ENCODE measurements at places on chromosomes 7 and 10.
A peak's percentile ranks its signal among the peaks of the same experiment; 100 is the strongest.

GRCh38 chr10:52879091-52879807 is 106.7 kb upstream of the MBL2 start:
- no peaks in the 10 kb centered on the region for H3K36me3 ChIP-seq
- no peak for DNase-seq
- no peak overlapping the region for H3K27ac ChIP-seq
- H3K4me1 ChIP-seq: no peaks in the 10 kb centered on the region
- H3K4me3 ChIP-seq: no peak overlapping the region

- H3K4me3 ChIP-seq: no peak overlapping the region
- peaks cover 4% of the 10 kb centered on the region for H3K36me3 ChIP-seq
- no peak for DNase-seq
- peaks cover 23% of the 10 kb centered on the region for H3K4me1 ChIP-seq
- no peaks in the 10 kb centered on the region for H3K27me3 ChIP-seq
These were observed 829 bp upstream of the RPA3 start for GRCh38 chr7:7719236-7719635.

DNA sequence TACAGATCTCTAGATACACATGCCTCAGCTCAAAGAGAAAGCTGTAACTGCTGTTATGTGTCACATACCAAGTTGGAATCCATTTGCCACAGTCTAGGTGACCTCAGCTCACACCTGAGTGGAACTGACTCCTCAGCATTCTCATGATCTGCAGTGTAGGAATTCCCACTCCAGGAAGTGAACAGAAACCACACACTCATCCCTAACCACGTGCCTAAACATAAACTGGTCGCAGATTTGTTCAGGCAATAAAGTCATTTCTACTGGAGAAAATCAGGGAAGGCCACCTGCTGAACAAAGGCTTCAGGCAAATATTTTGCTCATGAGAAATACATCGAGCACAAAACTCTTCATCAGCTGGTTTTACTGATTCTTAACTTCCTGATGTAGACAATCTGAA is 23.0 kb upstream of the ZMYND11 start:
- DNase-seq: no peak
- peaks cover 14% of the 10 kb centered on the region for H3K36me3 ChIP-seq
- no peak overlapping the region for H3K4me3 ChIP-seq

- H3K36me3 ChIP-seq: no peaks in the 10 kb centered on the region
- H3K27me3 ChIP-seq: no peaks in the 10 kb centered on the region
- DNase-seq: no peak
These were observed 584.7 kb upstream of the SORCS1 start for GRCh38 chr10:107749235-107749634.

- H3K4me3 ChIP-seq: no peak overlapping the region
- DNase-seq: no peak
- H3K27ac ChIP-seq: no peak overlapping the region
- H3K4me1 ChIP-seq: no peaks in the 10 kb centered on the region
These were observed 18.6 kb upstream of the IFIT2 start for GRCh38 chr10:89283025-89283935.

DNA sequence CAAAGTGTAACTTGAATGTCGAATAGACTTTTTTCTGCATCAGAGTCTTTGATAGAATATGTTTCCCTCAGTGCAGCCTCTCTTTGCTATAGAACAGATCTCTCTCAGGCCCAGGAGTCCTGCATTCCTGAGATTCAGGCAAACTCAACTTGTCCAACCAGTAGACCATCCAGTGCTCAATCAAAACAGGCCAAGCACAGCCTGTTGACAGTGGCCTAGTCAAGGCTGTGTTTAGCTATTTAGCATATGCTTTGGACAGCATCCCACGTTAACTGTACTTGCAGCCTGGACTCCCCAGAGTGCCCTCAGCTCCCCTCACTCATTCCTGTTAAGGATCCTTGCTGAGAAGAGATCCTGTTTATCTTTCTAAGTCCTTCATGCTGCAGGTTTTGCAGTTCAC is 16.3 kb downstream of the OR6V1 start:
- H3K27ac ChIP-seq: no peak overlapping the region
- no peak overlapping the region for H3K4me3 ChIP-seq
- H3K27me3 ChIP-seq: peaks cover 15% of the 10 kb centered on the region
- H3K36me3 ChIP-seq: no peaks in the 10 kb centered on the region
- DNase-seq: no peak

- H3K27me3 ChIP-seq: no peaks in the 10 kb centered on the region
- DNase-seq: no peak
- no peak overlapping the region for H3K4me3 ChIP-seq
These were observed 18.1 kb upstream of the OIT3 start for GRCh38 chr10:72875250-72876055.

GRCh38 chr10:133190225-133190624 is 30.2 kb downstream of the KNDC1 start:
- no peak for DNase-seq
- H3K4me3 ChIP-seq: no peak overlapping the region
- no peak overlapping the region for H3K27ac ChIP-seq
- no peaks in the 10 kb centered on the region for H3K36me3 ChIP-seq

- peaks cover 50% of the 10 kb centered on the region for H3K4me1 ChIP-seq
- H3K4me3 ChIP-seq: peak overlapping the region; percentile 100
- H3K27ac ChIP-seq: peak overlapping the region; percentile 98
- H3K36me3 ChIP-seq: peaks cover 10% of the 10 kb centered on the region
- no peaks in the 10 kb centered on the region for H3K27me3 ChIP-seq
These were observed 1.2 kb upstream of the ABCF2 start for GRCh38 chr7:151228024-151228866.

- H3K27ac ChIP-seq: no peak overlapping the region
- peaks cover 12% of the 10 kb centered on the region for H3K27me3 ChIP-seq
- H3K4me3 ChIP-seq: no peak overlapping the region
- no peak for DNase-seq
These were observed 8.4 kb downstream of the BAMBI start for GRCh38 chr10:28685717-28686116.

DNA sequence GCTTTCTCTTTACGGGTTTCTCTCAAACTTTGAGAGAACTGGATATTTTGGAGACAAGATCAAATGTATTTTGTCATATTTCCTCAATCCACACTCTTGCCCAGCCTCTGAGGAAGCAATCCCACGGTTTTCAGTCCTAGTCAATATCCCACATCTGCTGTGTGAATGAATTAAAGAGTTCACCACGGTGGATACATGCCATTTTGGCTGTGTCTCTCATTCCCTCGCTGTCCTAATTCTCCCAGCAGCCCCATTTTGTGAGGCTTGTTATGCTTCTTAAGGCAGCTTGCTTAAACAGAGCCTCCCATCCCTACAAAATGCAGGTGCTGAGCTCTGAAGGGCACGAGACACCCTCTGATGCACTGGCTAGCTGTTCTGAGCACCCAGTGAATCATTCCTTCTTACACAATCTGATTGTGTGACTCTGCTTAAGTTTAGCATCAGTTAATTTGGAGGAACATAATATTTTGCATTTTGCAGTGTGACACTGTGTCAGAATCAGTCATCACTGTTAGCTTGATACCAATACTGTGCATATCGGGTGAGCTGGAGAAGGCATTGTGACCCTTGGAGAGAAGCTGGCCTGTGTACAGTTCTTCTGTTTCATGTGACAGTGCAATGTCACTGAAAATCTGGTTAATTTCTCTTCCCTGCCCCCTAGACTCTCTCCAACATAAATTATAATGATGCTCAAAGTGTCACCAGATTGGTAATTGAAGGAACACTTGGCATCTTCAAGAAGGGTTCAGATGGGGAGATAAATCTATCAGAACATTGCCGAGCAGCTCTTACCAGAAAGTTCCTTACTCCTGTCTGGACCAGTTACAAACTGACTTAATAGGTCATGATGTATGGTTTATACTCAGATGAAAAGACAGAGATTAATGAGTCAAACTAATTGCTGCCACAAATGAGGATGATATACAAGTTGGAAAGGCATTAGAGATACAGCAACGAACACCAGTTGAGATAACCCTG is 103.7 kb upstream of the AOAH start:
- no peak overlapping the region for H3K4me3 ChIP-seq
- H3K4me1 ChIP-seq: no peaks in the 10 kb centered on the region
- DNase-seq: no peak
- no peaks in the 10 kb centered on the region for H3K27me3 ChIP-seq
- no peaks in the 10 kb centered on the region for H3K36me3 ChIP-seq
- H3K27ac ChIP-seq: no peak overlapping the region

GRCh38 chr7:73746378-73746777 is 7.8 kb upstream of the ABHD11 start:
- no peak overlapping the region for H3K27ac ChIP-seq
- DNase-seq: no peak
- peaks cover 4% of the 10 kb centered on the region for H3K4me1 ChIP-seq
- no peaks in the 10 kb centered on the region for H3K36me3 ChIP-seq

Measured in naive thymus-derived CD8-positive, alpha-beta T cell (primary cell).